ENCODE measurements at places on chromosomes 1 and 21.

DNA sequence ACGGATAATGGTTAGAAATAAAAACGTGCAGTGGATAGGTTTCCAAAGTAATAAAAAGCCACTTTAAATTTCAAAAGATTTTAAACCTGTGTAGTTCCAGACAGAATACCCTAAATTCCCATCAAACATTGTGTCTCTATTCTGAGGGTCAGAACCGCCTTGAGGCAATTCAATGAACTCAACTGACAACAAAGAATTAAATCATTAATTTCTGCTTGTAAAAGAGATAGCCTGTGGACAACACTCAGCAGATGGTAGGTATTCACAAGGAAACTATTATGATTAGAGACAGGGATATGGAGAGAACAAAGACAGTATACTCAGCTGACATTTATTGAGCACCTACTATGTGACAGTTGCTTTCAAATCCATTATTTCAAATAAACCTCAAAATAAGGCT, 35.1 kb upstream of the JUN start:
- no peak for DNase-seq

DNA sequence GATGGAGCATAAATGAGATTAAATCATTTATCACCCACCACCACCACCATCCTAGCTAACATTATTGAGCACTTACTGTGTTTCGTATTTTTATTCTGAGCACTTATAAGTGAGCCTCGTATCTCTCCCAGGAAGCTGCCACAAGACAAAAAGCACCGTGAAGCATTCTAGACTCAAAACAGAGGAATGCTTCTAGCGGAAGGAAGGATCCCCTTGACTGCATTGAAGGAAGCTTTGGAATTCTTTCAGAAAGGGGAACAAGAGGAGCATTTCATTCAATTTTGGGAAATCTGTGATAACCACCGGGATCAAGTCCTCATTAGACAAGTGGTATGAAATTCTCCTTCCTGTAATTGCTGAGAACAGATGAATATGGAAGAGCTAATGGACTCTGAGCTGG, 66.3 kb downstream of the PTPN14 start:
- no peak for DNase-seq

DNA sequence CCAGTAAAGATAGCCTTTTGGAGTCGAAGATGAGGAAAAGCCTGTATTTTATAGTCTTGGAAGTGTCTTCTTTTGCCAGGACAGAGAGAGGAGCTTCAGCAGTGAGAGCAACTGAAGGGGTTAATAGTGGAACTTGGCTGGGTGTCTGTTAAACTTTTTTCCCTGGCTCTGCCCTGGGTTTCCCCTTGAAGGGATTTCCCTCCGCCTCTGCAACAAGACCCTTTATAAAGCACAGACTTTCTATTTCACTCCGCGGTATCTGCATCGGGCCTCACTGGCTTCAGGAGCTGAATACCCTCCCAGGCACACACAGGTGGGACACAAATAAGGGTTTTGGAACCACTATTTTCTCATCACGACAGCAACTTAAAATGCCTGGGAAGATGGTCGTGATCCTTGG, at the start of gene VCAM1:
Gene VCAM1 (plus strand): TSS at position 253 of the 400 bp plus-strand sequence. CDS start 119 bp downstream, at position 372.
- no peak for DNase-seq

GRCh38 chr21:44523567-44524413, 16.2 kb downstream of the KRTAP10-1 start:
- no peak for DNase-seq

- DNase-seq: no peak
Measured at GRCh38 chr1:4557949-4558348, 96.5 kb upstream of the AJAP1 start.

DNA sequence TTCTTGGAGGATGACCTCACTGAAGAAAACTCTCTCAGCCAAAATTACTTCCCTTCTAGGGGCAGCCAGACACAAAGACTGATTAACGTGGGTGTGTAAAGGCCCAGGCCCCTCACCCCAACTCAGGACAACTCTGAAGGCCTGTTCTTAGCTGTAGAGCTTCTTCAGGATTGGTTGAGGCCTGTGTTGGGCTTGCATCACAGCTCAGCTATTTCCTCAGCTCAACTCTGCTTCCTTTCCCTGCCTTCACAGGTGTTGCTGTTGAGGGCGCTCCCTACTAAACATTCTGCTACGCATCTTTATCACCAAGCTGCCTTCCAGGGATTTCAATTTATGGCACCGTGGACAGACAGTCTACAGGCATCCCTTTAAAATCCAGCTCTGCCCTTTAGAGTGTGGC, 36.8 kb downstream of the MAB21L3 start:
- DNase-seq: no peak

- no peak for DNase-seq
Measured at GRCh38 chr21:32001390-32001789, 128.6 kb downstream of the HUNK start.

DNA sequence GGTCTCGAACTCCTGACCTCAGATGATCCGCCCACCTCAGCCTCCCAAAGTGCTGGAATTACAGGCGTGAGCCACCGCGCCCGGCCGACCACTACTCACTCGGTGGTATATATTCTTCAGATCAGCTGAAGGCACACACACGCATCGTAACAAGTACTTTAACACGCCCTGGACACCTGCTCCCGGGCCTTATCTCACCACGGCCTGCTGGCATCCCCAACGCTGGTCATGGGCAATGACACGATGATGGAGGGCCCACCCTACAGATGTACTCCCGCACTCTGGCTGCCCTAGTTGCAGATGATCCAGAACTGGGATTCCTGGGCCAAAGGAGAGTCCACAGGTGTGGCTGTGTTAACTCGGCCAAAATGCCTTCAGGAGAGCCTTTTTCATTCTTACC, 11.6 kb downstream of the UBE2J2 start:
- no peak for DNase-seq

GRCh38 chr1:177356674-177357435, 186.1 kb downstream of the BRINP2 start:
- no peak for DNase-seq

GRCh38 chr1:154682254-154682653, 74.3 kb upstream of the ADAR start:
- no peak for DNase-seq

GRCh38 chr1:16171314-16172151, 15.7 kb upstream of the EPHA2 start:
- DNase-seq: no peak

GRCh38 chr1:109091839-109092193, 1.3 kb downstream of the TMEM167B start:
- DNase-seq: no peak

- no peak for DNase-seq
Measured at GRCh38 chr1:187236199-187236598, 407.4 kb downstream of the PLA2G4A start.

DNA sequence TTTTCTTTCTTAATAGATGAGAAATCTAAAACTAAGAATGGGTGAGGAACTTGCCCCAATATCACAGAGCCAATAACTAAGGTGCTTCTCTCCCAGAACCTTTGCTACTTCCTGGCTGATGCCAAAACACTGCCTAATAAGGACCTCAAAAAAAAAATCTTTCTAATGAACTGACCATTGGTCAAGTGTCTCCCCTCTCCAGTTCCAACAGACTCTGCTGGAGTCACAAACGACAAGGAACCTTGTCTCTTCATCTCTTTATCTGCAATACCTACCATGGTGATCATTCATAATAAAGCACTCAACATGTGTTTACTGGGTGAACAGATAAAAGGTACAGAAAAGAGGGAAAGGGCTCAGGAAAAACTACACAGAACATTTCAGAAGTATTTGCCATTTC, 197.4 kb downstream of the LTN1 start:
- no peak for DNase-seq

GRCh38 chr1:36580524-36580923, 97.8 kb upstream of the CSF3R start:
- no peak for DNase-seq

DNA sequence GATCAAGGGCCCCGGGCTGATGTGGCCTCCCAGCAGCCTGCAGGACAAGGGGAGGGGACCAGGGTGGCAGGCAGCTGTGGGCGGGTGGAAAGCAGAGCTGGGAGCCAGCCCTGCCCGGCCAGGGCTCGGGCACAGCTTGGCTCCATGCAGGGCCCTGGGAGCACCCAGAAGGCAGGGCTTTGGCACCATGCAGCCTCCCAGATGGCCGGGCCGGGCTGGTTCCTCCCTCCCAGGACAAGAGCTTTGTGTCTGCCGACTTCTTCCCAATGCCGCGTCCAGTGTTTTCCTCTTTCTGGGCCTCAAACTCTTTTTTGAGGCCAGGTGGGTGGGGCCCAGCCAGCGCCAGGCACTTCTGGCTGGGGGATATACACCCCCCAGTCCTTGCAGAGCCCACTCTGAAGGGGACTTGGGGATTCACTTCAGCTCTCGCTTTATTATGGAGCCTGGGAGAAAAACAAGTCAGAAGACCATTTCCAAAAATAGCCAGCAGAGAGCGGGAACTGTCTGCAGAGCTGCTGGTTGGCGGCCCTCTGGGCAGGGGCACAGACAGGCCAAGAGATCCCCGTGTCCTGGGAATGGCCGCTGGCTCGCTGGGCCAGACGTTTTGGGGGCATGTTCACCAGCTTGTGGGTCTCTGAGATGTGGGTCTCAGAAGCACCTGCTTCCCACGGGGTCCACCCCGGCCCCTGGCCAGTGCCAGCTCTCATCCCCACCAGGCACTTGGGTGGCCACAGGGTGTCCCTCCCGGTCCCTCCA, 103.8 kb upstream of the ARHGEF16 start:
- DNase-seq: peak; percentile 77

DNA sequence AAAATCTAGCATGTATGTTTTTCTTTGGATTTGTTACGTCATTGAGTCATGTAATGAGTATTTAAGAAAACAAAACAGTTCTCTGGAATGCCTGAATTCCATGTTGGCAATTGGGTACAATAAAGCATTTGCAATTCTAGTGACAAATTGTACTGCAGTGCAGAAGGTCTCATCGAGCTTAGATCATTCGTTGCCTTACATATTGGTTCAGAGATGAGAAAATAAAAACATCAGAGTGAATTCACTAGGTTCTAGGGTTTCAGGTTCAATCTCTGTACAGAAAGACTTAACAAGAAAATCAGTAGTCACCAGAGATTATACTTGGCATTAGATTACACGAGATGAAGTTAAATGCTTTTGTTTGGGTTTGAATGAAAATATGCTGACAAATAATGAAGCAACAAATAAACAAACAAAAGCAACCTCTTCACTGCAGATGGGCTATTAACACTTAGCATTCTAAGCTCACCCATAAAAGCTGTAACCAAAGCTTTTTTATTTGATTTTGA, 124.7 kb downstream of the RYR2 start:
- DNase-seq: no peak

DNA sequence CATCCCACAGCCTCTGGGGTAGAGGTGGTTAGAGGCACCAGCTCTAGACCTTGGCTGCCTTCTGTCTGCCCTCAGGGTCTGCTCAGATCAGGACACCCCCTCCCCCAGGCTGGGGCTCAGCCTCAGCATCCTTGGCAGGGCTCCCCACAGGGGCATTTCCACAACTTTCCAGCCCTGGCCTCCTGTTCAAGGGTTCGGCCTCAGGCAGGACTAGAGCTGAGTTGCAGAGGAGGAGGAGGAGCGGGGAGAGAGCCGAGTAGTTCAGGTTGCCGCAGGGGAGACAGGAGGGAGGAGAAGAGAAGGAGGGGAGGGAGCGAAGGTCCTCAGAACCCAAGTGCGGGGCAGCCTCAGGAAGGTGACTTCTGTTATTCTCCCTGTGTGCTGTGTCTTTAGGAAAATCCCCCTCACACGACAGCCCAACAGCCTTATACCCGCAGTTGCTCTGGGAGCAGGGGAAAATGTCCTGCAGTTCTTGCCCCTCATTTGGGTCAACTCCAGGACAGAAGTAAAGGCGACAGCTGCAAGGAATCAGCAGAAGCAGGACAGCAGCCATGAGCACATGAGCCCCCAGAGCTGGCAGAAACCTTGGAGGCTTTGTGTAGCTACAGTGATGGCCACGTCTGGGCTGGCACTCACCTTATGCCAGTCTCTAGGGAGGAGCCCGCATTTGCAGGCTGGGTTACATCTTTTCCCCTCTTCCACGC, 46.5 kb upstream of the TENT5B start:
- no peak for DNase-seq

GRCh38 chr1:16077406-16078245, 4.2 kb upstream of the FAM131C start:
- DNase-seq: no peak

DNA sequence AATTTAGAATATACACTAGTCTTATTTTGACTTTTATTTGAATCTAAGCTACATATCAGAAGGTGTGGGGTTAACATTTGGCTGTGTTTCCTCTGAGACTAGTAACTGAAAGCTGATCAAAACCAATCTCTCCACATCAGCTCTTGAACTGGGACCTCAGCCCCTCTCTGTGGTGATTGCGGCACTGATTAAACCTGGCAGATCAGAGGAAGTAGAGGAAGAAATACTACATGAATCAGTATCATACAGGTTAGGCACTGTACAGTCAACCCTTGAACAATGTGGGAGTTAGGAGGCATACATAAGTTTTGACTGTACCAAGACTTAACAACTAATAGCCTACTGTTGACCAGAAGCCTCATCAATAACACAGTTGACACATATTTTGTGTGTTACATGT, 122.5 kb upstream of the C1orf87 start:
- no peak for DNase-seq

- no peak for DNase-seq
Measured at GRCh38 chr1:23598424-23598823, 39.1 kb upstream of the ID3 start.

GRCh38 chr21:45830221-45830640, 151.3 kb upstream of the COL6A1 start:
- DNase-seq: no peak

DNA sequence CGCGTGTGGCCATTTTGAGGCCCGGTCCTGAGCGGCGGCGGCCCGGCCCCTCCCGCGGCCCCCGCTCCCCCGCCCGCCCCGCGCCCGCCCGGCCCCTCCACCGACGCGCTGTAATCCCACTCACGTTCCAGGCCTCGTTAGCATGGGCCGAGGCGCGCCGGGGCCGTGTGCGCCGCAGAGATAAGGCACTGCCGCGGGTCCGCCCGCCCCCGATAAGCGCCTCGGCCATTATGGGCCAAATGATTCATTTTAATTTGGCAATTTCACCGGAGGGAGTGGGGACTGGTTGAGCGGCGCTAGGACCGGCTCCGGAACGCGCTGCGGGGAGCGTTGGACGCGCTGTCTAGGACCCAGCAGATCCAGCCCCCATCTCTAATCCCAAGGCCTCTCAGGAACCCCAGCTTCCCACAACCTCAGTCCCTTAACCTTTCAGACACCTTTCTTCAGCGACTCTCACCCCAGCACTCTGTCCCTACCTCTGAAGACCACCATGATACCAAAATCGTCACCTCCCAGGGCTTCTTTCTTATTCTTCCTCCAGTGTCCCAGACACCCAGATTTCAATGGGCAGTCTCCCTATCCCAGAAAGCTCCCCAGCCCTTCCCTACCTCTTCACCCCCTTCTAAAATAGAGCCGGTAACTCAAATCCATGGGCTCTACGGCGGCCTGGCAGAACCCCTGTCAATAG, at the start of gene TAL1:
Gene TAL1 (minus strand): TSS at position 39 of the 688 bp plus-strand sequence. CDS start 6,337 bp downstream, outside the sequence.
- DNase-seq: no peak

DNA sequence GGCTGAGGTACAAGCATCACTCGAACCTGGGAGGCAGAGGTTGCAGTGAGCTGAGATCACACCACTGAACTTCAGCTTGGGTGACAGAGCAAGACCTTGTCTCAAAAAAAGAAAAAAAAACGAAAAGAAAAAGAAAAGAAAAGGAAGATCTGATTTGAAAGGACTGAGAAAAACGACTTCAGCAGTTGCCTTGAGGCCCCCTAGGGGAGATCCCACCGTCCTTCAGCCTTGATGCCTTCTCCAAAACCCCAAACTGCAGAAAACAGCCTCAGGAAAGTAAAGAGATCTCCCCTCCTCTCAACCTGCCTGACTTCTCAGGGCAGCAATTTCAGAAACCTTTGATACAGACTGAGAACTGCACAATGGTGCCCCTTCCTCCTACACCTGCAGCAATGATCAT, 50.9 kb upstream of the BCAR3 start:
- no peak for DNase-seq

GRCh38 chr21:42527489-42528158, 14.0 kb downstream of the SLC37A1 start:
- no peak for DNase-seq
